Stimulated activated naive CD4-positive, alpha-beta T cell treated with Interleukin-2 at 50 U/mL for 16 hours (primary cell): ENCODE measurements at places on chromosomes 4 and X.
A peak's percentile ranks its signal among the peaks of the same experiment; 100 is the strongest.

- DNase-seq: peak; percentile 39
Observed at GRCh38 chr4:110049951-110050925, 137.6 kb downstream of the EGF start.

DNA sequence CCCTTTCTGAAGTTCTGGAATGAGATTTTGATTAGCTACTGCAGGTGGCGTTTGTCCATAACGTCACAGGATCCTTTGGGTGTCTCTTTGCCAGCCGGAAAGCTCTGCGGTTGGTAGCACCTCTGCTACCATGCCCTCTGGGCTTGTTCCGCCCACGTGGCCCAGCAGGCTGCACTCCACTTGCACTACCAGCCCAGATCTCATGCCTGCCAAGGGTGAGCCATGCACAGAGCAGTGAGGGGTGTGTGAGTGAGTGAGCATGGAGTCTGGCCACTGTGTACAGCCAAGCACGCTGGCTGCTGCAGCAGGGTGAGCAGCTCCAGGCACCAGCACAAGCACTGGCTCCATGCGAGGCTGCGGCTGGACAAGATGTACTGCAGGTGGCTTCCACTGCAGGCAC lies 6.6 kb upstream of the HNRNPD start:
- no peak for DNase-seq

GRCh38 chr4:37991623-37992410 lies 31.6 kb downstream of the PTTG2 start:
- no peak for DNase-seq

- no peak for DNase-seq
Observed at GRCh38 chr4:127141856-127142255, 490.9 kb upstream of the INTU start.

DNA sequence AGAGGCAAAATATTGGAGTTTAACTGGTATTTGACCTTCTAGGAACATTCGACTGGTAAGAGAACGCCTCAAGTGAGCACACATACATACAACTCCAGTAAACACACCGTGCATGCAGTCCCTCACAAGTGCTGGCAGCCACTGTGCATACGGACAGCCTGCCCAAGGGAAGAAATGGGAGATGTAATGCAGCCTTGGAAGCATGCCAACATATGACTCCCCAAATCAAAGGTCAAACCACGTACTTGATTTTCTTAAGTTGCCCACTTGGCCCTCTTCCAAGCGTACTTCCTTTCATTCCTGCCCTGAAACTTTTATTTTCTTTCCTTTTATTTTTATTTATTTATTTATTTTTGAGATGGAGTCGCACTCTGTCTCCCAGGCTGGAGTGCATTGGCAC lies 206.6 kb downstream of the SPRY1 start:
- no peak for DNase-seq

DNA sequence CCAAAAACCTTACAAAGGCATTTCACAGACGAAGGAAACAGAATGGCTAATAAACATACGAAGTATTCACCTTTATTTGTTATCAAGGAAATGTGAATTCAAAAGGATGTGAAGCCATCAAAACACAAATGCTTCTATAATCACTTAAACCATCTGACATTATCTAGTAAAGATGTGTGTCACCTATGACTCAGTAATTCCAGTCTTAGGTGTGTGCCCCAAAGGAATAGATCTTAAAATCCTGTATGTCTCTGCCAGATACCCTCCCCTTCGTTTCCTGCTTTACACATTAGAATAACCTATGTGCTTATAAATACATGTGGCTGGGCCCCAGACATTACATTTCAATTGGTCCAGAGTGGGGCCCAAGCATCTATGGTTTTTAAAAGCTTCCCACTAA lies 41.8 kb upstream of the CEP135 start:
- no peak for DNase-seq

DNA sequence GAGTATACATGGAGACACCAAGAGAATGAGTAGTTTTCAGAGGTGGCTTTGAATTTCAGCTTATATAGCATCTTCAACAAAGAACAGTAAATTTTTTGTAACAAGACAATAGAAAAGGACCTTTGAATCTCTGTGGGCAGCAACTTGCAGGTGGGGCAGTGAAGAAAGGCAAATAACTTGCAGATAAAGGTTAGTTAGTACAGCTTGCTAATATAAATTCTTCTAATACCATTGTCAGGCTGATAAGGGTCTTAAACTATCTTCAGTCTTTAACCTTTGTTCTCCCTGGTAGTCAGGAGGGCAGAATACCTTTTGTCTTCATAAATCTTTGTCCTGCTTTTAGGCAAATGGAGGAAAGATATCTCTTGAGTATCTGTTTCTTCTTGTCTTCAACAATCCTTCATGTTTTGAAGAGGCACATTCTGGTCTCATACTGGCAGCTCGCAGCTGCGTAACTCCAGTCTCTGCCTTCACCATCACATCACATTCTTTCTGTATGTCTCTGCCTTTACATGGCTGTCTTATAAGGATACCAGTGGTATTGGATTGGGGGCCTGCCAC lies 16.0 kb downstream of the ANXA3 start:
- DNase-seq: no peak

DNA sequence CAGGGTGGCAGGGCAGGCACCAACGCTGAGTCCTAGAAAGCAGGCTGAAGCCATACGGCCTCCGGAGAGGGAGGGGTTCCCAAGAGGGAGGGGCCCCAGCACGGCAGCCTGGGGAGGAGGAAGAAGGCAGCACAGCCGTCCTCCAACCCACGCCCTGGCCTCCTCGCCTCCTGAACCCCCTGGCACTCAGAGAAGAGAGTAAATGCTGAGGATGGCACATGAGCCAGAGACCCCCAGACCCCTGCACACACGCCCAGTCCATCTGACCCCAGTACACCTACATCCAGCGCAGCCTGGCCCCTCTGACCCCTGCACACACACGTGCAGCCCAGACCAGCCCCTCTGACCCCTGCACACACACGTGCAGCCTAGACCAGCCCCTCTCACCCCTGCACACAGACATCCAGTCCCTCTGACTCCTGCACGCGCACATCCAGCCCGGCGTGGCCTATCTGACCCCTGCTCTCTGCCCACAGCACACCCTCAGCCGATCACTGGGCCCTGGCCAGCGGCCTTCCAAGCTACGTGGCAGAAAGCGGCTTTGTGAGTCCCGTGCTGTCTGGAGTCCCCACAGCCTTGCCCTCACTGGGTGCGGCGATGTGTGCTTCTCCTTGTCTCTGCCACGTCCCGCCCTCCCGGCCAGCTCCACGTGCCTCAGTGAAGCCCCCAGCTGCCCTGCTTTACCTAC lies 18.5 kb downstream of the ATP5ME start:
- DNase-seq: no peak

DNA sequence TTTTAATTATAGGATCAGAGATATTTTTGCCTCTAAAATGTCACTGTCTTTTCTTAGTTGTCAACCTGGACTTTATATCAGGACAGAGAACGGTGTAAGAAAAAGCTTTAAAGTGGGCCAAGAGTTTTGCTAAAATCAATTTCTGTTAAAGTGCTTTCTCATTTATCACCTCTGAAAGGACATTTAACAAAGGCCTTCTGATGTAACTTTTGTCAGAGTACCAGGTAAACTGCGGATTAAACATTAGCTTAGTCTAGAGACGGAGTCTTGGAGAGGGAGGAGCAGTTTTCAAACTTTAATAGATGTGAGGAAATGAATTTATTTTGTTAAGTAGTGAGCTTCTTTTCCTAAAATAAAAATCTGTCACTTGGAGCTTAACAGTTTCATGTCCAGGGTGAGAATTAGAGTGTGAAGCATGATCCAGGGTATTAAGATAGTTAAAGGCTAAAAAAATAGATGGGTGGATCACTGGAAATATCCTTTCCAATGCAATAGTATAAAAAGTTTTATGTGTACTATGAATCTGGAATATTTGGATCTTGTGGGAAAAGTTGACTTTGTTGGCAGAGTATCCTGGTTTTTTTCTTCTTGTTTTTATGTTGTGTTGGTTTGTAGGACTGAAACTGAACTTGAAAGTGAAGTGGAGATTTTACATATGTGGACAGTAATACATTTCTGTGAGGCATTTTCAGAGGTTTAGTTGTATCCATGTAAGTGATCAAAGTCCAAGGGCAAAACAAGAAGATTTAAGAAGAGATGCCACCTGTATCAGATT lies 33.6 kb upstream of the BMPR1B start:
- DNase-seq: no peak

DNA sequence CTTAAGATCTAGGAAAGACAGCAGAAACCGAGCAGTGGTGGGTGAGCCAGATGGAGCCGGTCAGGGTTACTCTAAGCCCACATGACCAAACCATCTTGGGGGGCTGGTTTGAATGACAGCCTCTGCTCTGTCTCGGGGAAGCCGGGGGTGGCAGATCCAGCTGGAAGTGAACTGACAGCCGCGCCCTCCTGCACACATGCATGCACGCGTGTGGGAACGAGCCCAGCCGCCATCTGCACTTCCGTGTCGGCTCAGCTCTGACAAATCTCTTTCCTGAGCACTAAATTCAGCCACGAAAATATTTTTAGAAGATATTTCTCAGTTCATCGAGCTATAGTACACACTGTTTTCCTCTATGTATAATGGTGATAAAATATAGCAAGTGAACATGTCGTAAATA lies 115.5 kb downstream of the DCTD start:
- DNase-seq: no peak

DNA sequence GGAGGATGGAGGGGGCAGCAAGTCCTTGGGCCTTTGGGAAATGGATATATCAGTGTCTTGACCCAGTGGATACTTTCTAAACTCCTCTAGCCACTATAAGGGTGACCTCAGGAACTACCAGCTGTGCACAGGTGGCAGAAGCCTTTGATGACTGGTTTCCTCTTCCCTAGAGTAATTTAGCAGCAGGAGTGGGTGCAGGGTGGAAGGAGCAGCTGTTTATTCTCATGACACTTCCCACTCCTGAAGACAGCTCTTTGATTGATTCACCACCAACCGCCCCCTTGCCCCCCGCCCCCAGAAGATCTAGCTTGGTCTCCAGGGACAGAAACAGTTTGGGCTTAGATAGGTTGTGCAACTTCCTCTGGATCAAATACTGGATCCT lies 63.0 kb downstream of the GPC3 start:
- no peak for DNase-seq

- DNase-seq: no peak
Observed at GRCh38 chrX:38807873-38808272, 6.6 kb downstream of the MID1IP1 start.

DNA sequence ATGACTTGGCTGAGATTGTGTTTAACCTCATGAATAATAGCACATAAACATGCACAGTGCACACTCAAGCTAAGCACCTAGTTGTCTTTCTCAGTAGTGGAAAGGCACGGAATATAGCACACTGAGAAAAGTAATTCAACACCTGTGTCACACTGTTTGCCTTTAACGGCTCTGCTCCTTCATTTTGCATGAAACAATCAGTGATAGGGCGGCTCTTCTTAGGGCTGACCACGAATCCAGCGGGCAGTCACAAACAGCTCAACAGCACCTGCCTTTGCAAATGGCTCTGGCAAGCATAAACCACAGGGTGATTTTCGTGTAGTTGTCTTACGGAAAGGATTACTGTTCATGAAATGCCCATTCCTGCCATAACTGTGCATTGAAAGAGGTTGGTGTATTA lies 954.0 kb upstream of the TENM3 start:
- DNase-seq: no peak

DNA sequence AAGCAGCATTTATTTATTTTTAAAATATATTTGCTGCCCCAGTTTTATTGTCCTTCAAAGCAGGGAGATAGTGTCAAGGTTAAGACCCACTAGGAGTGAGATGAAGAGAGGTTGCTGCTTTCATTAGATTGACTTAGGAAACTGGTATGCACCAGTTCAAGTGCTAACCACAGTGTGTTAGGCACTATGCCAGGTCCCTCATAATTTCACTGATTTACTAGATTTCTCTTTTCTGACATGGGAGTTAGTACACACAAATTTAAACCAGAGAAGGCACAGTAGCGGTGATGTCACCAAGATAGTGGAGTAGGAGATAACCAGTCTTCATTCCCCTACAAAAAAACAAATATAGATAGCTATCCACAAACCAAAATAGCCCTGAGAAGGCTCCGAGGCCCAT lies 14.3 kb downstream of the RRAGB start:
- DNase-seq: no peak

GRCh38 chr4:184046148-184046547 lies 141.0 kb downstream of the STOX2 start:
- no peak for DNase-seq

DNA sequence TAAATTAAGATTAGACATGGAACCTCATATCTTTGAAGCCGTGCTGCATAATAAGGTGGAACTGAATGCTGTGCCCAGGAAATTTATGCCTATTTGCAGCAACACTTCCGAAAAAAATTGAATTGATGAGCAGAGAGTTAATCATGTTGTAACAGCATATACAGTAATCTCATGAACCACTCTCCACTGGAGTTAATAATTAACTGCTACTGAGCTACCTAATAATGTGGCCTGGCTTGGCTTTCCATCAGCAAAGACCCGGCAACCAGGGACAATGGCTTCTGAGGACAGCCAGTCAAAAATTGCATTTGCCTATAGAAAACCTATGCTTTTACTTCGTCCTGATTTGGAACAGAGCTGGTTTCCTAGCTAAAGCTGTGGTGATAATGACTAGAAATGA lies 63.8 kb upstream of the GATB start:
- DNase-seq: no peak

GRCh38 chr4:156313497-156313896 lies 359.8 kb upstream of the CTSO start:
- DNase-seq: no peak
